ENCODE measurements at places on chromosomes 3 and 15.

- no peak for DNase-seq
Measured at GRCh38 chr3:56375654-56376053, 92.6 kb downstream of the ERC2 start.

GRCh38 chr3:69740103-69741021 lies 1.1 kb downstream of the MITF start:
- DNase-seq: no peak

DNA sequence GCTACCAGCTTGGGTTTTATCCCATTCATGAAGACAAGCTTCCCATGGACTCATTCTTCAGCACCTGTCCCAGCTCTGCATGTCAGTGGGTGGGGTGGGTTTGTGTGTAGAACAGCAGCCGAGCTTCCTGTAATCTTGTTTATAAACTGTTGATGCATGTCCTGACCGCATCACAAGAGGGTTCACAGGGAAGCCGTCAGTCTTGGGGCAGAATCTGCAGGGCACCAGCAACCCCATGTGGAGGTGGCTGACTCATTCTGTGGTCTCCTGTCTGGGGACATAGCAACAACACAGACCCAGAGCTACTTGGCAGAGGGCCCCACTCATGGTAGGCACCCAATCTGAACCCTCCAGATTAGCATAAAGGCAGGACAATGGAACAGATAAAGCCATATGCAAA lies 35.6 kb downstream of the DAPK2 start:
- peak; percentile 71 for DNase-seq

DNA sequence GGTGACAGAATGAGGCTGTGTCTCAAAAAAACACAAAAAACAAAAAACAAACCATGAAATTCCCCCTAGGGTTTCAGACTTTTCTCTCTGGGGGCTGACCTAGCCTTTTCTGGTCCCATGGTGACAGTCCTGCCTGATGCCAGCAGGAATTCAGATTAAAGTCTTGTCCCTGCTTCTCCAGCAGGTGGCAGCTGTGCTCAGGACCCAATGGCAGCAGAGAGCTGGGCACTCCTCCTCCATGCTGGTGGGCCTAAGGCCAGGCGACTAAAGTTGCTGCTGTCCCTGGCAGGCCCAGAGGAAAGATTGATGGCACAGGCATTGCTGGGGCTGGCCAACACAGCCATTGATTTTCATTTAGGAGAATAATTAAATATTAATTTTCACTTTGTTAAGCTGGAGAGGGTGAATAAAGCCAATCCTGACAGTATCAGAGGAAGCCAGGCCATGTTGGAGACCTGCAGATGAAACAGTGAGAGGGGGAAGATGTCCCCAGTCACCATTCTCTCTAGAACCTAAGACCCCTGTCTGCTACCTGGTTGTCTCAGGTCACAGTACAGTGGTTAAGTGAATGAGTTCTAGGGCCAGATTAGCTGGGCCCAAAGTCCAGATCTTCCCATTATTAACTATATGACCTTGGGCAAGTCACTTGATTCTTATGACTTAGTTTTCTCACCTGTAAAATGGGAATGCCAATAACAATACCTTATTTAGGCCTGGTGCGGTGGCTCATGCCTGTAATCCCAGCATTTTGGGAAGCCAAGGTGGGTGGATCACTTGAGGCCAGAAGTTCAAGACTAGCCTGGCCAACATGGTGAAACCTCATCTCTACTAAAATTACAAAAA lies 7.1 kb downstream of the CELF6 start:
- peak; percentile 65 for DNase-seq

DNA sequence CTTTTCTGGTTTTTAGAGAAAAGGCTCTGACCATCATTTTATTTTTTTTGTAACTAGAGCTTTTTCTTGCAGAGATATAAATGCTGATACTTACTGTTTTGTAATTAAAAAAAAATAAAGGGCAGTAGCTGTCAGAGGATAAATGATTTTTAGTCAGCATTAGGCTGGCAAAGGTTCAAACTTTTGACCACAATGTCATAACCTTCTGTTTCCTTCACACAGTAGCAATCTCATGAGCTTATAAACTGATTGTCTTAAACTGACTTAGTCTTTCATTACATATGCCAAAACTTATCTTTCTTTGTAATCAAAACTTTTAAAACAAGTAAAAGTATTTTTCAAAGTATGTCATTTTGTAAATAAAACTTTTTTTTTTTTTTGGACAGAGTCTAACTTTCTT lies 841.9 kb downstream of the OTOL1 start:
- no peak for DNase-seq

DNA sequence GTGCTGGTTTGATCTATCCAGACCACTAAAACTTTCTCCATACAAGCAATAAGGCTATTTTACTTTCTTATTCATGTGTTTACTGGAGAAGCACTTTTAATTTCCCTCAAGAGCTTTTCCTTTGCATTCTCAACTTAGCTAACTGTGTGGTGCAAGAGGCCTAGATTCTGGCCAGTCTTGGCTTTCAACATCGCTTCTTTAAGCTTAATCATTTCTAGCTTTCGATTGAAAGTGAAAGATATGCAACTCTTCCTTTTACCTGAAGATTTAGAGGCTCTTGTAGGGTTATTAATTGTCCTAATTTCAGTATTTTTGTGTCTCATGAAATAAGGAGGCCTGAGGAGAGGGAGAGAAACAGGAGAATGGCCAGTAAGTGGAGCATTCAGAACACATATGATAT lies 234.8 kb upstream of the GADL1 start:
- no peak for DNase-seq

DNA sequence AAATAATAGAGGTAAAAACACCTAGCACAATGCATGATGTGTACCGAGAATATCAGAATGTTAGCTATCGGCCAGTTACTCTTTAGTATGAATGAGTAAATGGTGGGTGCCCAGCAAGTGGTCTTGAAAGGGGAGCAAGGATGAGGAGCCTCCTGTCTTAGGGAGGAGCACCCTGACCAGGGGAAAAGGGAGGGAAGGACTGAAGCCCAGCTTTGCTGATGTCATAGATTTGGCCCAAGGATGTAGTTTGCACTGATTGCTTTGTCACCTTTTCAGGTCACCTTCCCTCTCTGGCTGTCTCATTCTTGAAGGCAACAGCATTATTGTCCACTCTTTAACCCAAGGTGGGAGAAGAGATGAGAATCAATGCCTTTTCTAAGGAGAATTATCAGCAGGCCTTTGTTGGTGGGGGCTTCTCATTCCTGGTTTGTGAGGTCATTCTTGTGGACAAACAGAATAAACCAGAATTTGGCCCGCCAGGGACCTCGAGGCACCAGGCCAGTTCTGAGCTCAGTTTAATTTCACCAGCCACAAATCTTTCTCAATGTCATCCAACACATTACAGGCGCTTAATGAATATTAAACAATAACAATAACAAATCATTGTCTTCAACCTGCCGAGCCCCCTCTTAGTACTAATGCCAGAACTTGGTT lies 231.3 kb downstream of the VPS13C start:
- DNase-seq: no peak

All from stimulated activated CD4-positive, alpha-beta T cell treated with anti-CD3 and anti-CD28 coated beads, Interleukin-2, amount 100 ng/mL, for 24 hours (primary cell).